T-helper 9 cell (primary cell): ENCODE measurements at places on chromosomes 2 and 18.

DNA sequence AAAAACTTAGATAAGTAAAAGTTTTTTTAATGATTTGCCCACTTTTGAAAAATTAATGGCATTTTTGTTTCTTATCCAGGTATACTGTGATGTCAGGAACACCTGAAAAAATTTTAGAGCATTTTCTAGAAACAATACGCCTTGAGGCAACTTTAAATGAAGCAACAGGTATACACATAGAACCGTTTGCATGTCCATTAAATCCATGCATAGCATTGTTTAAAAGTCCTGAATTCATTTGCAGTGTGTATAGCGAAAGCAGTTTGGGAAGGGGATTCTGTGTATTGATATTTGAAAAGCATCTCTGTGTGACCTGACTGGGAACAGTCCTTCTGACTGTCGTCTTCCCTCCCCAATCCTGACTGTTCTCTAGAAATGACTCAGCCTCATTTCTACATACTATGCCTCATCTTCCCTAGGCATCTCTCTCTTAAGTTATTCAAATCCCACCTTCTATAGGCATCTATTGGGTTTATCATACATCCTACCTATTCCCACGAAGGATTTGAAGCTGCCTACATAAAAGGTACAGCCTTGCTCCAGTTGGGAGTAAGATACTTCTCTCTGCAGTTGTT is 79.2 kb upstream of the MAP3K20 start:
- DNase-seq: no peak

GRCh38 chr2:199490049-199490448 is 32.3 kb upstream of the SATB2 start:
- DNase-seq: no peak

DNA sequence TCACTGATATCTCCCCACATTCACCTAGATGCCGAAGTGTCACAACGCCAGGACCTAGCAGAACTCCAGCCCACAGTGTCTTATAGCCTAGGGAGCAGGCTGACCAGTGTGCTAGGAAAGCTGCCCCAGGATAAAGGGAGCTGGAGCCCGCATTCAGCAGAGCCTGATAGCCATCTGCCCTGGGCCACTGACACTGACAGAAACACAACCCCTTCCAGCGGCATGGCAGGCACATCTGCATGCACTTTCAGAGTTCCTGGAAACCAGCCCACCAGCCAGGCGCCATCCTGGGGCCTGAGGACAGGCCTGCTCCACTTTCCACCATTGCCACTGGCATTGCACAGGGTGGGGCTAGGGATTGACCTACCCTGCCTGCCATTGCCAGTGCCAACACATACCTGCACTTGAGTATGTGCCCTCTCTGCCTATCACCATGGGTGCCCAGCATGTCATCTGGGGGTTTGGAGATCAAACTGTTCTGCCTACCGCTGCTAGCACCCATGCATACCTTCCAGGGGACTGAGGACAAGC is 290.1 kb upstream of the KLHL14 start:
- DNase-seq: no peak

- DNase-seq: no peak
Measured at GRCh38 chr2:209985874-209986273, 16.6 kb upstream of the RPE start.

DNA sequence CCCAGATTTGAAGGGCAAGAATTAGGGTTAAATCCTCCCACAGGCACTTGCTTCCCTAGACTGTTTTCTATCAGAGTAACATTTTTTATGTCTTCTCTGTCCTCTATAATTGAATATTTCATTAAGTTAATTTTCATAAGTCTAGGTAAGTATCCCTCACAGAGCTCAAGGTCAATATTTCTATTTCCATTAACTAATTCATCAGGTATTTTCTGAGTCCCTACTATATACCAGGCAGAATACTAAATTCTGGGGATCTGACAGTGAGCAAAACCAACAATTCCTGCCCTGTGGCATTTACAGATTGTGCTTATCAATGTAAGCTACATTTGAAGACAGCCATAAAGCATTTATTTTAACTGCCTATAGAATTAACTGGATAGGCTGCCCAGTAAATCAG is 86.4 kb upstream of the RBBP8 start:
- DNase-seq: no peak

DNA sequence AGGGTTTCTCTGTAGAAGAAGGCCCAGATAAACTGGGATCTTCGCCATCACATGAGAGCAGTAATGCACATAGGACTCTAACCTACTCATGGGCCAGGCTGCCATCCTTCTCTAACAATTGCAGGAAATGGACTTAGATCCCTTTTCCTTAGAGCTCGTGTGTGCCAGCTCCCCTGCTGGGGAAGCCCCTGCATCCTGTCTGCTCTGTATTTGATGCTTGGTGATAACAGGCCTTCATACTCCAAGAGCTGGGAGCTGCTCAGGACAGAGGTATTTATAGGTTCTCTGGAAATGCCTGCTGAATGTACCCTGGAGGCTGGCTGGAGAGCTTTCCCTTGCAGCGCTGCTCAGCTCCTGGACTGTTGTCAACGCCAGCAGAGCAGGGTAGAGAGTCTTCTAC is 249.6 kb downstream of the MTX2 start:
- no peak for DNase-seq

DNA sequence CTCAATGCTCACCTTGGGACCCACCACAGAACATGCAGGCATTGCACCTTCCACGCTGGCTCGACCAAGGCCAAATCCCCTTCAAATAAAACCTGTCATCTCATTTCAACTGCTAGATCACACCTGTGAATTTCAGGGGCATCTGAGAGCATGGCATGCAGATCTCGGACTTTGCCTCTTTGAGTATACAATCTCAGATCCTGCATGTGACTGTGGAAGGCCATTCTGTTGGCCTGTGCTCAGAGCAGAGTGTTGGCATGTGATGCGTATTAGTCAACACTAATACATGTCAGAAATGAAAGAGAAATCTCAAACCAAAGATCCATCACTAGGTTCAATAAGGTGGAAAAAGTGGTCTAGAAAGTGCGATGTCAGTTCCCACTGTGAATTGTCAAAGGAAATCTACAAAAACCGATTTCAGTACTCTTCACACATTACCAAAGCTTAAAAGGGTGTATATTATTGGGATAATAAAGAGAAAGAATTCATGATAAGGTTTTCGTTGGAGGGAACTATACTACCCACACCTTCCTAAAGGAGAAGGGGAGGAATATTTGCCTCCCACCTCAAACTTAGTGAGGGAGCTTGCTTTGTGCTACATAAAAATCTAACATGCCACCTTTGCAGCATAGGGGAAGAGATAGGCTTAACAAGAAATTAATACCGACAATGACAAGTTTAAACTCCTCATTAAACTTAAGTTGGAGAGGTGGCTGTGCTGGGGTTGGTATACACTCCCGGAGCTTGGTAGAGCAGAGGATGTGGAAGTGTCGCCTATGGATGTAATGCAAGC is 7.8 kb downstream of the XDH start:
- no peak for DNase-seq
